ENCODE measurements at places on chromosomes 4 and X. TPM values are rescaled to one million over a fixed set of nuclear protein-coding genes. Genes with fewer than 3 reads are reported as not detected.

Gene ARR3
- total RNA-seq = not detected

DNA sequence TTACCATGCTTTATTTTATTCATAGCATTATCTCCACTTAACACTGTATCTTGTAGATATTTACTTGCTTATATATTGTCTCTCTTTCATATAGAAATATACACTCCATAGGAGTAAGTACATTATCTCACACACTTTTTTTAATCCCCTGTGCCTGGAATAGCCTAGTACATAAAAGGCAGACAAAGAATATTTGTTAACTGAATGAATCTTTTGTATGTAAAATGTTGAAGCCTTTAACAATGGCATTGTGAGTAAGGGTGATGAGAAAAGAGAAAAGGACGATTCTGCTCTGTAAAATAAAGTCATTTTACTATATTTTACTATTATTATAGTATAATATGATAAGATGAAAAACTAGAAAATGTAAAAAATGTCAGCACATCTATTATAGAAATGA is 97.7 kb upstream of the PDHA2 start:
- DNase-seq = no peak

GRCh38 chr4:2186133-2186864 is 55.6 kb downstream of the HAUS3 start:
- DNase-seq = no peak

Gene CLCN5
- total RNA-seq = 2.8 TPM
